ENCODE measurements at places on chromosomes 11 and 22.

- no peak for DNase-seq
Measured at GRCh38 chr11:3684819-3685172, 13.6 kb upstream of the CHRNA10 start.

GRCh38 chr11:30459821-30460220, 126.3 kb downstream of the MPPED2 start:
- DNase-seq = no peak

DNA sequence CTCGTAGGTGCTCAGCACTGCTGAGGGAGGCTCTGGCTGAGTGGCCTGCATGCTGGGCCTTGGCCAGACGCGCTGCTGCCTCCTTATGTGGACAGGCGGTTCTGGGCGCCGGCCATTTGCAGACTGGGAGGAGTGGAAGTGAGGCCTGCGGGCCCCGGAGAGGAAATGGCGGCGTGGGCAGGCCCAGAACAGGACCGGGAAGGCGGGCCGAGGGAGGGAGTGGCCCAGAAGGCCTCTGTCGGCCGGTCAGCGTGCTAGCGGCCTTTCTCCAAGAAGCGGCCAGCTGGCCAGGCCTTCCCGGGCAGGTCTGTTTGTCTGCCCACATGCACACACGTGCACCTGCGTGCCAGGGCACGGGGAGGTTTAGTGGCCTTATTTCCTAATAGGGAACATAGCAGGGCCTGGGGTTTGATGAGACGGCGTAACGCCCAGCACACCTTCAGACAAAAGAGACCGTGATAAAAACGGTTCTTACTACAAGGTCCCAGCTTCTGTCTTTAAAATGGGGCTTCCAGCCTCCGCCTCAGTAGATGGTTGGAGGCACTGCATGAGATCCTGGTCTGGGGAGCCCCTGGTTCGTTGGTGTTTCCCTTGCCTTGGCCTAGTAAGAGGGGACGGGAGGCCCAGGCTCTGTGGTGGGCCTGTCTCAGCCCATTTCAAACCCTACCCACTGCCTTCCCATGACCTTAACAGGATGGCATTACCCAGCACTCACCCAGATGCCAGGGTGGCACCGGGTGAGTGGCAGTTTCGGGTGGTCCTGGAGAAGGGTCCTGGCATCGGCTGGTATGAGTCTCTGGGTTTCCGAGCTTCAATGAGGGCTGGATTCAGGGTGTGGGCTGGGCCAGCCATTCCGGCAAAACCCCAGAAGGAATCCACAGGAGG, 65.1 kb upstream of the PPARA start:
- DNase-seq = no peak

DNA sequence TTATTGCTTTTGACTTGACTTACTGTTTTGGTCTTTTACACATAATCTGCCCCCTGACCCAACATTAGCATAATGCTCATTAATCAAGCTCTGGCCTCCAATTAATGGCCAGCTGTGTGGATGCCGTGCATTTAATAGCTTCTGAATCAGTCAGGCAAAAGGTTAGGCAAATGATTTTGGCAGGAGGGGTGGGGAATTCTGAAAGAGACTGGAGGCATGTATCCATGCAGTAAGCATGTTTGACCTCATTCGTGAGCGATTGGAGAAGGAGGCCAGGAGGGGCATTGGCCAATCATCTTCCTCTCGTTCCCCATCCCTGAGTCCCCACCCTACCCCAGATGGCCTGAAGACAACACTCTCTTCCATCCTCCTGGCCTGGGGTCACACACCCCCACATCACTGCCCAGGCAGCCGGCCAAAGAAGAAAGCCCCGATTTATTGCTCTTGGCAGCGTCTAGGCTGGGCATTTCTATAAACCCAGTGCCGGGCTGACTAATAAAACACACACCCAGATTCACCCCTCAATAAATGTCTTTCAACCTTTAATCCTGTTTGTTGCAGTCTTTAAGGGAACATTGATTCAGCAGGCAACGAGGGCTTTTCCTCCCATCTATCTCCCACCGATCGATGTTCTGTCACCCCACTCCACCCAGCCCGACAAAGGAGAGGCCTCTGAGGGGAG, 150.0 kb downstream of the OPCML start:
- DNase-seq = no peak

GRCh38 chr11:15468466-15468865, 353.7 kb downstream of the INSC start:
- DNase-seq = no peak

DNA sequence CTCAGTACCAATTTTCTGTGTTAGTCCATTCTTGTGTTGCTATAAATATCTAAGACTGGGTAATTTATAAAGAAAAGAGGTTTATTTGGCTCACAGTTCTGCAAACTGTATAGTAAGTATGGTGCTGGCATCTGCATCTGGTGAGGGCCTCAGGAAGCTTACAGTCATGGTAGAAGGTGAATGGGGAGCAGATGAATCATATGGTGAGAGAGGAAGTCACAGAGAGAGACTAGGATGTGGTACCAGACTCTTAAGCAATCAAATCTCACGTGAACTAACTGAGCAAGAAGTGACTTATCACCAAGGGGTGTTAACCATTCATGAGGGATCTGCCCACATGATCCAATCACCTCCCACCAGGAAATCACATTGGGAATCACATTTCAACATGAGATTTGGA, 60.8 kb upstream of the ZBED5 start:
- DNase-seq = no peak

- no peak for DNase-seq
Measured at GRCh38 chr11:35990170-35990569, 46.3 kb downstream of the LDLRAD3 start.

DNA sequence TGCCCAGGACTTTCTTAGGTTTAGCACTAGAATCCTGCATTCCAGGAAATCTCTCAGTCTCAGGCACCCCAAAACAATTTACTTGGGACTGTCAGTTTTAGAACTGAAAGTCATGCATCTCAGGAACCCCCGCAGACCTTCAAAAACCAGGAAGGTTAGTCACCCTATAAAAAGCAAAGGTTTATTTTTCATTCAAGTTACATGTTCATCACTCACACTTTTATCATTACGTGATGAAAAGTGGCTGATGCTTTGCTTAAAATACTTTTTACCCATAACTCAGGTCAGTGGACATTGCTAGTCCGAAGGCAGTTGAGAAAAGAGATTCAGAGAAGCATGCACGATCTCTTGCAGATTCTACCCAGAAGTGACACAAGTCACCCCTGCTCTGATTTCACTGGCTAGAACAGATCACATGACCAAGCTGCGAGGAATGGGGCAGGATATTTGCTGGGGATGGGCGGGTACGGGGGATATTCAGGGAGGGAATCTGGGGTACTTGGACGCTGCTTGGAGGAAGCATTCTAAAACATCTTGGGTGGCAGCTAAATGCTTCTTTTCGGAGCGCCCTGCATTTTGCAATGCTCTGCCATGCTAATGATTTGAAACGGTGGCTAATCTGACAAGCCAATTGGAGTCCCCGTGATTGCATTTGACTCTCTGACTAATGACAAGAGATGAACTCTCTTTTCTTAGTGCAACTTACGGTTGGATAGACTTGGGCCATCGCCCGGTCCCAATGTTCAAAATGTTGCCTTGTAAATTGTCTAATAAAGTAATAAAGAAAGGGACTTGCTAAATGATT, 110.2 kb downstream of the MIAT start:
- no peak for DNase-seq

- no peak for DNase-seq
Measured at GRCh38 chr11:70500076-70500847, 101.9 kb downstream of the CTTN start.

GRCh38 chr11:20880094-20880493, 210.7 kb downstream of the NELL1 start:
- DNase-seq = no peak

DNA sequence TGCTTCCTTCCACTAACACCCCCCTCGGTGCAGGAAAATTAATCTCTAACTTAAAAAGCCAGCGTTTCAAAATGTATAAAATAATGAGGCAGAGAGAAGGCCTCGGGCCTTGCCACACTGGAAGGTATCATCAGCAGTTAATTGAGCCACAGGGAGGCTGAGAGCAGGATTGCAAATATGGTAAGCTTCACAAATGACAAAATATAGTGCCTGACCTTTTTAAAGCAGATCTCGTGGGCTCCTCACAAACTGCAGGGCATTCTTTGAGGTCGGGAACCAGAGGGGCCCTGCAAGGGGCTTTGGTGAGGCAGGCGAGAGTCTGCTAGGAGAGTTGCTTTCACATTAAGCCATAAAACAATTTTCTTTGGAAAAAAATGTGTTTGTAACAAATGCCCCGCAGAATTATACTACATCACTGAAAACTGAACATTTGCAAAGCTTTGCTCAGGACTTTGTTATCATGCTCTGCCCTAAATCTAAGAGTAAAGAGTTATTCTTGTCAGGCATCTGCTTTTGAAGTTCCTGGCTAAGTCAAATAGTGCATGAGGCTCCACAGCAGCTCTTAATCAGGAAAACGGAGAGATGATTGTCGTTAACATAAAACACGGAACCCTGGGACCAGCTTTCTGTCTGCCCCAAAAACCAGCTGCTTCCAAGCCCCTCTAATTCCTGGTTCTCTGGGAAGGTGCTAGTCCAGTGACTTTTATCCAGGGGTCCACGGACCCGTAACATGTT, 61.4 kb upstream of the SYT13 start:
- no peak for DNase-seq

GRCh38 chr22:47858773-47859306, 1096.4 kb downstream of the TBC1D22A start:
- DNase-seq = no peak

- DNase-seq = no peak
Measured at GRCh38 chr11:88188932-88189253, 13.7 kb upstream of the RAB38 start.

DNA sequence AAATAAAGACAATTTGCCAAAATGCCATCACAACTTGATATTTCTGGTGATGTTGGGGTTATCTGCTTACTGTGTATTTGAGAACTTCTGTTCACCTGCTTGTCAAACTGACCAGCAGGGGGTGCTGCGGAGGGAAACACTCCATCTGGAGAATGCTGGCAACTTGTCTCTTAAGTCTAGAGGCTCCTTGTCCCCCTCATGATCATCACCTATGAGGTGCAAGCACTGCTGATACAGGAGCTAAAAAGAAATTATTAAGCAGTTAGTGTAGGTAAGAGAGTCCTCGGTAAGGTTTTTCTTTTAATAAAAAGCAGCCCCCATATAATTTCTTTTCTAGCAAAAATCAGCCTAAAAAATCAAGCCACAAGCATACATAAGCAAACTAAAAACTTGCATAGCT, 32.7 kb upstream of the GLYATL1B start:
- peak; percentile 60 for DNase-seq

DNA sequence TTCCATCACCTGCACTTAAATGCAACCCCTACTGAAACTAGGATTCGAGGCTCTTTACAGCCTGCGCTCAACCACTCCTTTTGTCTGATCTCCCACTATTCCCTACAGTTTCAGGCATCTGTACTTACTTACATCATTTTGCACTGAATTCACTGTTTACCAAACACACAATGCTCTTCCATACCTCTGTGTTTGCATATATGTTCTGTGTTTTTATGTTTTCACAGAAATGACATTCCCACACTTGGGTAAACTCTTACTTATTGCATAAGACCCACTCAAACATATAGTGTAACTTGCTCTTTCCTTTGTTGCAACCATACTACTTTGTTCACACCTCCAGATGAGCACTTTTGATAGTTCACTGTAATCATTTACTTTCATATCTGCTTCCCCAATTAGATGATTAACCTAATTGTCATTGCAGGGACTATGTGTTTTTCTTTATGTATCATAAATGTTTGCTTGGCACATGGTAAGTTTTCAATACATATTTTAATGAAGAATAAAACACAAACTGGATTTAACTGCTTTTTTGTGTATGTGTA, 54.6 kb downstream of the ZBTB44 start:
- no peak for DNase-seq

DNA sequence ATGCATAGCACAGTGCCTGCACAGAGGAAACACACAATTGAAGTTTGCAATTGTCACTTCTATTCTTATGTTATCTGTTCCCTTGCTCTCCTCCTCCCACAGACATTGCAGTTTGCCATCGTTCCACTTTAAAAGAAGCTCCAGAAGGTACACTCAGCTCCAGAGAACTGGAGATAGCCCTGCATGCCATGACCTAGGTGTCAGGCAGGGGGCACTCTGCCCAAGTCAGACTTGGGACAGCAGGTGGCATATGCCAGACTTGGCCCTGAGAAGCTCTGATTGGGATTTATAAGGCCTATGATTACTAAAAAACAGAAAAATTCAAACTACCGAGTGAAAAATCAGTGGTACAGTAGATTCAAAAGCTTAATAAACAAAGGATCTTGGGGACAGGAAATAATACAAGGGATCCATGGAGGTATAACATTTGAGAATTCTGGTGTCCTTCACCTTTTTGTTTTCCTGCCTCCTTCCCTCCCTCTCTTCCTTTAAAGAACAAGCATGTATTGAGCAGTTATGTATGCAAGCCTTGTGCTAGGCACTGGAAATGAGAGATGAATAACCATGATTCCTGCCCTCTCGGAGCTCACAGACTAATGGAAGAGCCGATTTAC, 40.0 kb downstream of the TENM4 start:
- DNase-seq = no peak

- no peak for DNase-seq
Measured at GRCh38 chr22:27809700-27810608, 8.4 kb upstream of the MN1 start.

DNA sequence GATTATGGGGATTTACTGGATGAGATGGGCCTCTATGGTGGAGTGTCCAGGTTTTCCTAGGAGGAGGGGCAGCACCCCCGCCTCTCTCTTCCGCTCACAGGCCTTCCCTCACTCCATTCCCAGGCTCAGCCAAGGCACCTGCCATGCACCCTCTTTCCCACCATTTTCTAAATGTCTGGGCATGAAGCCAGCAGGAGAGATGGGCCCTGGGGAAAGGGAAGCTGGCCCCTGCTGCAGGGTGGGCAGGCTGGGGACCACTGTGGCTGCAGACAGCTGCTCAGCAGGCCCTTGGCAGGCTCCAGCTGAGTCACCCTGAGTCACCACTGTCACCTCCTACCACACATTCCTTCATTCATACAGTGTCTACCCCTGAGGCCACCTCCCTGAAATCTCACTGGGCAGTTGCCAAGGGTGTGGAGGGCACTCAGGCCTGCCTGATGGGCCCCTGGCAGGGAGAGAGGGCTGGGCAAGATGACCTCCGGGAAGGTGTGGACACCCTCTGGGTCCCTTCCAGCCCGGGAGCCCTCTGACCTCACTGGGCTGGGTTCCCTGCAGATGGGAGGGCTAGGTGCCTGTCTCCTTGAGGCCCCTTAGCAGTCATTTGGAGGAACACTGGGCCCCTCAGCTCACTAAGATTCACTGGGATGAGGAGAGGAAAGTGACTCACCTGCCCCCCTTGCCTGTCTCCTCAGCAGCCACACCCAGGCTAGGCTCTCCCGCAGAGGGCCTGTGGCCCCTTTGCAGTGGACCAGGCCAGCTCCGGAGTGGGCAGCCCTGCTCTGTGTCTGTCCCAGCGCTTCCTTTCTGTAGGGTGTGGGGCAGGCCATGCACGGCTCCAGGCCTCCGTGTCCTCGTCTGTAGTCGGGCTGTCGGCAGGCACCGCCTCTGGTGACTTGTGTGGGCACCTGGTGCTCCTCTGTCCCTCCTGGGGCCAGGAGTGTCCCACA, 7.8 kb downstream of the MYEOV start:
- DNase-seq = no peak

GRCh38 chr11:8259306-8259959, 4.2 kb downstream of the LMO1 start:
- DNase-seq = no peak
